Natural killer cell treated with Interleukin-12 subunit alpha and Interleukin-12 subunit beta and Interleukin-15 and Interleukin-18, amount 100 ng/mL, for 72 hours (primary cell): ENCODE measurements at places on chromosomes 13 and 19.

DNA sequence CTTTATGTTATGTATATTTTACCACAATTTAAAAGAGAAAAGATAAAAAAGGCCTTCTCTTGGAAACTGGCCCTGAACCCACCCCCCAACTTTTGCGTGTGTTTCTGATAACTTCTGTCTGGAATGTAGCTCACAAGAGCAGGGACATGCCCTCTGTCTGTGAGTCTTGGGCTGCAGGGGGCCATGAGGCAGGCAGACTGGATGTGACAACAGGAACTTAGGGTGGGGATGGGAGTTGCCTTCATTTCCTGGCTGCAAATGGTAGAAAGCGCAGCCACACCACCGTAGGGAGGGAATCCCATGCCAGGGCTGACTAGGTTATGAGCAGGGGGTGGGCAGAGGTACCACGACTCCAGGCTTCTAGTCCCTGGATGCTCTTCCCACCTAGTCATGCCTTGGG lies 21.9 kb downstream of the CILP2 start:
- DNase-seq: no peak

DNA sequence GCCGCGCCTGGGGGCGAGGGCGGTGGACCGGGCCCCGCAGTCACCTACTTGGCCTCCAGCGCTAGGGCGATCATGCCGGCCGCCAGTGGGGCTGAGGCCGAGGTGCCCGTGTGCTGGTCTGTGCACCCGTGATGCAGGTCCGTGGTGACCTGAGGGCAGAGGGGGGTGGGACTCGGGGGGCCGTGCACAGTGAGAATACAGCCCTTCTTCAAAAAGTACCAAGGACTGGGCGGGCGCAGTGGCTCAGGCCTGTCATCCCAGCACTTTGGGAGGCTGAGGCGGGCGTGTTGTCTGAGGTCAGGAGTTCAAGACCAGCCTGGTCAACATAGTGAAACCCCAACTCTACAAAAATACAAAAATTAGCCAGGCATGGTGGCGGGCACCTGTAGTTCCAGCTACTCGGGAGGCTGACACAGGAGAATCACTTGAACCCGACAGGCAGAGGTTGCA lies 5.0 kb upstream of the C19orf25 start:
- DNase-seq: no peak

- peak; percentile 75 for DNase-seq
Measured at GRCh38 chr13:40666933-40667621, 636 bp upstream of the FOXO1 start.

DNA sequence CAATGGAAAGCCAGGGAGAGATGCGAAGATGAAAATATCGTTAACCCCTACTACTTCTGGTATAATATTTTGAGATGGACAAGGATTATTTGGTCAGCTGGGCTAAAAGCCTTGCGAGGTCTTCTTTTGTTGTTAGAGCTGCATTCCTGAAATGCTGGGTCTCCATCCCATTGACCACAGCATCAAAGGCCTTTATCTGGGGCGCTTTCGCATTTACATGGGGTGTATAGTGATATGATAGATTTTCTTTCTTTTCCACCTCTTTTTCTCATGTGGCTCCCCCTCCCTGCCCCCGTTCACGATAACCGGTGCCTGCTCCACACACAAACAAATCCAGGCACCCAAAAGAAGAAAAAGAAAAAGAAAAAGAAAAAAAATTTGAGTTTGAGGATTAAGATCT lies 77.5 kb downstream of the ZNF536 start:
- DNase-seq: no peak

DNA sequence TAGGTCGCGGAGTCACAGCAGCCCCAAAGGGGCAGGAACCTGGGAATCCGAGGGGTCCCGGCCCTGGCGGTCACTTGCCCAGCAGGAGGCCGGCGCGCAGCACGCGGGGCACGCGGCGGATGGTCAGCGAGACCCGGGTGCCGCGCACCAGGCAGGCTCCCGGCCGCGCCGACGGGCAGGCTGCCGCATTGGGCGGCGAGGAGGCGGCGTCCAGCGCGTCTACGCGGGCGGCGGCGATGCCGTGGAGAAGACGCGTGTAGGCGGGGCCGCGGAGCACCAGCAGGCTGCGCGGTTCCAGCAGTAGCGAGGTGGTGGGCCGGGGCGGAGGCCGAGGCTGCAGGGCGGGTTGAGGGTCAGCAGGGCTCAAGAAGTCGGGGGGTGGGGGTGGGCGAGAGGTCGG lies 607 bp upstream of the SYNE4 start:
- DNase-seq: peak; percentile 65

GRCh38 chr19:9487016-9487415 lies 11.4 kb downstream of the ZNF560 start:
- no peak for DNase-seq

- DNase-seq: no peak
Measured at GRCh38 chr19:54281007-54281728, at the start of gene LILRB2. Gene LILRB2, minus strand, starts transcription at chr19:54281110. Its CDS starts 614 bp downstream, at chr19:54280496.

DNA sequence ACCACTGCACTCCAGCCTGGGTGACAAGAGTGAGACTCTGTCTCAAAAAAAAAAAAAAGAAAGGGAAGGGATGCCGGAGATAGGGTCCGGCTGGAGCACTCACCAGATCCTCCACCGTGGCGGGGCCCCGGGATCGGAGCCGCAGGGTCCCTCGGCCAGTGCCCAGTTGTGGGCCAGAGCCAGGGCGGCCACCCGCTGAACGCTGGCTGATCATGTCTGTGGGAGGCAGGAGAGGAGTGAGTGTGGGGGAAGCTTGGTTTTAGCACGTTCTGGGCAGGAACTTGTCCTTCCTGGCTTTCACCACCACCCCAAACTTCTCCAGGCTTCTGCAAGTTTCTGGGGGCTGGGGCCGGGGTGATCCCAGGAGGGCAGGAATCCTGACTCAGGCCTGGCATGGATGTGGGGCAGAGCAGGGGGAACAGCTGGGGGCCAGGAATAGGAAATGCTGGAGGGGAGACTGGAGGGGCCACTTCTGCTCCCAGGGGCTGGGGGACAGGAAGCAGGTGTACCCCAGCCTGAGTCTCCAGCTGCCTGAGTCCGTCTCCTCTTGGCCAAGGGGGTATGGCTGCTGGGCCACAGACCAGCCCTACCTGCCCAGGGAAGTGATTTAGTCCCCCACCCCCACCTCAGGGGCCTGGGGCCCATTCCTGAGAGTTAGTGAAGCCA lies 4.3 kb upstream of the PTGER1 start:
- peak; percentile 52 for DNase-seq

GRCh38 chr19:40598918-40599307 lies 2.3 kb upstream of the LTBP4 start:
- DNase-seq: no peak

- DNase-seq: no peak
Measured at GRCh38 chr13:66513728-66514127, 716.4 kb downstream of the PCDH9 start.

DNA sequence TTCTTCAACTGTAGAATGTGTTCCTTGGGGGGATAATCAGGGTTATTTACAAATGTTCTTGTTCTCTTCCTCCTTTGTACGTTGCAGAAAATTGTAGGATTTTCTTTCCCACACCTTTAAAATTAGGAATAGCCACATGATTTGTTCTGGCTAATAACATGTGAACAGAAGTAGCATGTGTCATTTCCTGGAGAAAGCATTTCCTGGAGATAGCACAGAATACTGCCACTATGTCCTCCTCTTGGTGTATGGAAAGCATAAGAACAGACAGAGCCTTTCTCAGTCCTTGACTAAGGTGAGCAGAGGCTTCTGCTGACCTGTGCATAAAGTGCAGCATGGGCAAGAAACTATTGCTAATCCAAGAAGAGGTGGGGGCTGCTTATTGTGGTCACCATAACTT lies 101.8 kb downstream of the FAM216B start:
- DNase-seq: no peak

- no peak for DNase-seq
Measured at GRCh38 chr13:79628463-79628862, 147.5 kb downstream of the NDFIP2 start.

DNA sequence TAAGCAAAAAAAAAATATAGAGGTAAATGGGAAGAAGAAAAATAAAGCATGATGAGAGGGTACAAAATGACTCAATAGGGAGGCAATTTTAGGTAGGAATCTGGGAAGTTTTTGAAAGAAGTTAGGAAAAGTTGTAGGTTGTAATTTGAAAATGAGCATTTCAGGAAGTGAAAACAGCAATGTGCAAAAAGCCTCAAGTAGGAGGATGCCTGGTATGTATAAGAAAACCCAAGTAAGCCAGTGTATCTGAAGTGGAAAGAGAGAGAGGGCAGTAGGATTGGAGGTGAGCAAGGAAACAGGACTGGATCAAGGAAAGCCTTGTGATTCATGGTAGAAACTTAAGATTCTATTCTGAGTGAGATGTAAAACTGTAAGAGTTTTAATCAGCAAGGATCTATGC lies 121.6 kb upstream of the SPRY2 start:
- DNase-seq: no peak

DNA sequence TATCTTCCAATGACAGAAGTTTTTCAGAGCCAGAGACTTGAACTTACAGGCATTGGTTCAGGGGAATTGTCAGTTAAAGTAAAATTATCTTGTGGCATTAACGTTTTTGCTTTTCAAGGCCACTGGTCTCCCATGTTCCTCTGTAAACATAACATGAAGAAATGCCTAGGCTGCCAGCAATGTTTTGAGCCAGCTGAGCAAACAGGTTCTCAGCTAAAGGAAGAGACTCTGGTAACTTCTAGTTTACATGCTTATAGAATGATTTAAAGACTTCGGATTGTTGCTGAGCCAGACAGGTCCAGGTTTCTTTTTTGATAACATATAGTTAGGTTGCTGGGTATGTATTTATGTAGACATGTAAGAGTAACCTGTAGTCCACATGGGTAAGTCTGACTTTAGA lies 35.7 kb downstream of the ZNF493 start:
- no peak for DNase-seq

DNA sequence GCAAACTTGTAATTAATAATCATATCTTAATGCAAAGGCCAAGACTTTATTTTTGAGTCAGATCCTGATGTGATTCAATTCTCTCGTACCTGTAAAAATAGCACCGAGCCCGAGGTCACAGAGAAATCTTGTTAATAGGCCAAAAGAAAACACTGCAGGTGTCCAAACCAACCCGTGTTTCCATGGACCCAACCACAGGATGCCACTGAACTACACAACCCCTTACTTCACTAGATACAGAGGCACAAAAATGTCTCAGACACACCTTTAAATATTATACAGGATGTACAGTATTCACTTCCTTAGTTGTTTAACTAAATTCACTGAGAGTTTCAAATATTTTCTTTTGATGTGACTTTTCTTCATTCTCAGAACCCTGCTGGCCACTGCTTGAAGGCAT lies 530.9 kb downstream of the MYO16 start:
- no peak for DNase-seq

GRCh38 chr13:73984949-73985691 lies 149.1 kb downstream of the KLF12 start:
- no peak for DNase-seq

DNA sequence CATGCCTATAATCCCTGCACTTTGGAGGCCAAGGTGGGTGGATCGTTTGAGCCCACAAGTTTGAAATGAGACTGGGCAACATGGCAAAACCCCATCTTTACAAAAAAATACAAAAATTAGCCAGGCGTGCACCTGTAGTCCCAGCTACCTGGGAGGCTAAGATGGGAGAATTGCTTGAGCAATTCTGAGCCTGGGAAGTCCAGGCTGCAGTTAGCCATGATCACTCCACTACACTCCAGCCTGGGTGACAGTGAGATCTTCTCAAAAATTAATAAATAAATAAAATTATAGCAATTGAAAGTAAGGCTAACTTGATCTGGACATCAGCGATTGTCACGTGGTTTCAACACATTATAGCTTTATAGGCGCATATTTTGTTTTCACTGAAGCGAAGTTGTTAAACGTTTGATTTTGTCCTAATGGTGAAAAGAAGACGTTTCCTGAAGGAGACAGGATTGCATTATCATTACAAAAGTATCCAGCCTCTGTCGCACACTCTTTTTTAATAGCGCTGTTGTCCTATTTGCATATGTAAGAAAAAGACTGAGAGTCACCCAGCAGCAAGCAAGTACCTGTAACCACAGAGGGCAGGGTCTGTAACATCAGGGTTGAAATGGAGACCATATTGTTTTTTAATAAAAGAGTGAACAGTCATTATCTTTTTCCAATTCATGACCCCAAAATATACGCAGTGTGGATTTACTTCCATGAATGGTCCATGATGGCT lies 335.7 kb downstream of the DCT start:
- DNase-seq: no peak

DNA sequence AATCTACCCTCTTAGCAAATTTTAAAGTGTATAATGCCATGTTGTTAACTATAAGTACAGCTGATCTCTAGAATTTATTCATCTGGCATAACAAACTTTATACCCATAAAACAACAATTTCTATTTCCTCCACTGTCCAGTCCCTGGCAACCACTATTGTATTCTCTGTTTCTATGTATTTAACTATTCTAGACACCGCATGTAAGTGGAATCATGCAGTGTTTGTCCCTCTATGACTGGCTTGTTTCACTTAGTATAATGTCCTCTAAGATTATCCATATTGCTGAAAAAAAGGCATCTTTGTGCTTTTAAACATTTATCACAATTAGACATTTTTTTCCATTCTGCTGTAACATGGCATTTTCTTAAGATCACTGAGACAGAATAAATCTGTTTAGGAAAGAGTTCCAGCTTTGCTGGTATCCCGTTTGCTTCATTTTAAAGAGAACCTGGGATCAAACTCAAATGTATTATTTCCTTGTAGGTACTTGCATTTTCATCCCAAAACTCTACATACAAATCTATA lies 1191.0 kb downstream of the SLITRK5 start:
- no peak for DNase-seq

GRCh38 chr13:99751517-99752199 lies 219.9 kb downstream of the ZIC5 start:
- no peak for DNase-seq

GRCh38 chr13:87344176-87344575 lies 327.0 kb upstream of the SLITRK5 start:
- DNase-seq: no peak

DNA sequence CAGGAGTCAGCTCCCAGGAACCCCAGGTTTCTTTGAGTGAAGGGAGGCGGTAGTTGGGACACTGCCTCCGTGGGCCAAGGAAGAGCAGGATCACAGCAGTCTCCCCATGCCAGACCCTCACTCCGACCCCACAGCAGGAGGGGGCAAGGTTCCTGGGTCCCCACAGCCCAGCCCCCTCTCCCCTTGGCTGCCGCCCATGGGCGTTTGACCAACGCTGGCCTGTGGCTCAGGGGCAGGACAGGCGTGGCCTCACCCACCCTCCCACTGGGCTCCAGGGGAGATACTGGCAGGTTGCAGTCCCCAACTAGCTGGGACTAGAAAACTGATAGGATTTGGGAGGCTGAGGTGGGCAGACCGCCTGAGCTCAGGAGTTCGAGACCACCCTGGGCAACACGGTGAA lies 9.2 kb downstream of the COPE start:
- no peak for DNase-seq

DNA sequence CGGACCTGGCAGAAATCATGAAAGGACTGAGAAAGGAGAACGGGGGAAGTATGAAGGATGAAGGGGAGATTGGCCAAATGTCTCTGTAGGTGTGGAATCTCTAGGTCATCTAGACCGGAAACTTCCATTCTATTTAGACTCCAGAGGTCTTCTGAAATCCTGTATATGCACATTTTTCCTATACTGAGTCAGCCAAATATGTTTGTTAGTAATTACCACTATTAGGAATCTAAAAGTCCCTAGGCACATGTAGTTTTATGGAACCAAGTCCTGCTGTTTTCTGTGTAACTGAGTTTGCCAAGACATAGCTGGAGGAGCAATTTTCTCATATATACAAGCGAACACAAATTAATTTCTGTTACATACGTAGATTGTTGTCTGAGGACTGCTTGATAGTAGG lies 498.1 kb downstream of the GPC5 start:
- no peak for DNase-seq
